ENCODE measurements at places on chromosomes 4 and X. TPM values are rescaled to one million over a fixed set of nuclear protein-coding genes. Genes with fewer than 3 reads are reported as not detected.
A peak's percentile ranks its signal among the peaks of the same experiment; 100 is the strongest.

- peak; percentile 42 for DNase-seq
Observed at GRCh38 chr4:43132010-43132582, 239.6 kb downstream of the GRXCR1 start.

GRCh38 chr4:52051213-52051614 is at the start of gene SPATA18:
Gene SPATA18 (plus strand): TSS chr4:52051304. CDS start chr4:52051705, 401 bp downstream.
- peak; percentile 4 for DNase-seq

DNA sequence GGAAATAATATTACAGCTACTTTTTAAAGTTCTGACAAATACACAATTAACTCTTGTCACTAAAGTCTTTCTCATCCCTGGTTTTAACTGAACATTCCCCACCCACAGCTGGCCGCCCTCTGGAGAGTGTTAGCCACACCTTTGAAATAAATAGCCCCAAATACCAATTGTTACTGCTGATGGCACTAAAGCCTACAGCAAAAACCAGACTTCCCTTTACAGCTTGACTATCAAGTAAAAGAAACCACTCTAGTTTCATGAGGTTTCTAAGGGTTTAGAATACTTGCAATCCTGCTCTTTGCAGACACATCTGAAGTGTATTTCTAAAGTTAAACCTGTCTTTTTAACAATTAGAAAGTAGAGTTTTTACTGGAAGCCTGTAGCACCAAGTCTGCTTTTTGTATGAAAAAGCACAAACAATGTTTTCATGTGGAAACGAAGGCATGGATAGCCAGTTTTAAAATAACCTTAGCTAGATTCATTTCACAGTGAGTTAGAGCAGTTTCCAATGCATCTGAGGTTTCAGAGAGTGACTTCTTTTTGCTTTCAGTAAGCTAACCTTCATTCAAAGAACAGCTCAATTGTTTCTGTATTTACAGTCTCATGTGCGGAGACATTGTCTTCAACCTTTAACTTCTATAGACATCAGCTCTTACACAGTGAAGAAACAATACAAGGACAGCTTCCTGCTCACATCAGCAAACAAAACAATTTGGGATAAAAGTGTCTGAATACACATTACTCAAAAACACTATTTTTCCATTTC is 164.8 kb upstream of the VEGFC start:
- DNase-seq: no peak

The CT45A3 gene
- not detected for total RNA-seq

DNA sequence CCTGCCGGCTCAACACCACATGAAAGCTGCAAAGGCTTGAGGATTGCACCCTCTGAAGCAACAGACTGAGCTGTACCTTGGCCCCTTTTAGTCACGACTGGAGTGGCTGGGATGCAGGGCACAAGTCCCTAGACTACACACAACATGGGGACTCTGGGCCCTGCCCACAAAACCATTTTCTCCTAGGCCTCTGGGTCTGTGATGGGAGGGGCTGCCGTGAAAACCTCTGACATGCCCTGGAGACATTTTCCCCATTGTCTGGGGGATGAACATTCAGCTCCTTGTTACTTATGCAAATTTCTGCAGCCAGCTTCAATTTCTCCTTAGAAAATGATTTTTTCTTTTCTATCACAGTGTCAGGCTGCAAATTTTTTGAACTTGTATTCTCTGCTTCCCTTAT is 123.5 kb upstream of the SMARCAD1 start:
- no peak for DNase-seq

DNA sequence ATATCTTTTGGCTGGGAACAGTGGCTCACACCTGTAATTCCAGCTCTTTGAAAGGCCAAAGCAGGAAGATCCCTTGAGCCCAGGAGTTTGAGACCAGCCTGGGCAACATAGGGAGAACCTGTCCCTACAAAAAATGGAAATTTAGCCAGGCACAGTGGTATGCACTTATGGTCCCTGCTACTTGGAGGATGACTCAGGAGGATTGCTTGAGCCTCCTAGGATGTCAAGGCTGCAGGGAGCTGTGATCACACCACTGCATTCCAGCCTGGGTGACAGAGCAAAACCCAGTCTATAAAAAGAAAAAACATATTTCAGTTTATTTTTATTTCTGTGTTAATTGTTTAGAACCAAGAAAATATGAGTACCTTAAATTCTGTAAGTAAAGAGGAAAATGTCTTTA is 123.7 kb downstream of the CBR4 start:
- DNase-seq: no peak

The NAP1L3 gene
- 2.5 TPM for total RNA-seq

- DNase-seq: peak; percentile 70
Observed at GRCh38 chr4:165208741-165209388, 1.5 kb downstream of the KLHL2 start.

- DNase-seq: no peak
Observed at GRCh38 chr4:105619188-105619931, 66.9 kb downstream of the ARHGEF38 start.

- peak; percentile 5 for DNase-seq
Observed at GRCh38 chr4:165464813-165465381, 86.1 kb downstream of the CPE start.

DNA sequence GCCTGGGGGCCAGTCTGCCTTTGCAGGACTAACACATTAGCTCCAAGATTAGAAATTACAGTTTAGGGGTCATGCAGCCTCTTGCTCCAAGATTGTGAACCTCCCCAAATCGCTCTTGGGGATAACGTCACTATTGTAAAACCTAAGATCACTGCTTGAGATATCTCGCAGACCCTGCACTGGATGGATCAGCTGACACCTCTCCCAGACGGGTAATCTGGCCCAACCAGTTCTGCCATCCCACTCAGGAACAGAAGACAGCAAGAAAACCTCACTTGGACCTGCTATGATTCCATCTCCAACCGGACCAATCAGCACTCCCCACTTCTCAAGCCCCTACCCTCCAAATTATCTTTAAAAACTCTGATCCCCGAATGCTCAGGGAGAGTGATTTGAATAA is 431.2 kb downstream of the GPM6A start:
- no peak for DNase-seq

- DNase-seq: peak; percentile 28
Observed at GRCh38 chrX:108018656-108019381, 26.0 kb upstream of the VSIG1 start.

DNA sequence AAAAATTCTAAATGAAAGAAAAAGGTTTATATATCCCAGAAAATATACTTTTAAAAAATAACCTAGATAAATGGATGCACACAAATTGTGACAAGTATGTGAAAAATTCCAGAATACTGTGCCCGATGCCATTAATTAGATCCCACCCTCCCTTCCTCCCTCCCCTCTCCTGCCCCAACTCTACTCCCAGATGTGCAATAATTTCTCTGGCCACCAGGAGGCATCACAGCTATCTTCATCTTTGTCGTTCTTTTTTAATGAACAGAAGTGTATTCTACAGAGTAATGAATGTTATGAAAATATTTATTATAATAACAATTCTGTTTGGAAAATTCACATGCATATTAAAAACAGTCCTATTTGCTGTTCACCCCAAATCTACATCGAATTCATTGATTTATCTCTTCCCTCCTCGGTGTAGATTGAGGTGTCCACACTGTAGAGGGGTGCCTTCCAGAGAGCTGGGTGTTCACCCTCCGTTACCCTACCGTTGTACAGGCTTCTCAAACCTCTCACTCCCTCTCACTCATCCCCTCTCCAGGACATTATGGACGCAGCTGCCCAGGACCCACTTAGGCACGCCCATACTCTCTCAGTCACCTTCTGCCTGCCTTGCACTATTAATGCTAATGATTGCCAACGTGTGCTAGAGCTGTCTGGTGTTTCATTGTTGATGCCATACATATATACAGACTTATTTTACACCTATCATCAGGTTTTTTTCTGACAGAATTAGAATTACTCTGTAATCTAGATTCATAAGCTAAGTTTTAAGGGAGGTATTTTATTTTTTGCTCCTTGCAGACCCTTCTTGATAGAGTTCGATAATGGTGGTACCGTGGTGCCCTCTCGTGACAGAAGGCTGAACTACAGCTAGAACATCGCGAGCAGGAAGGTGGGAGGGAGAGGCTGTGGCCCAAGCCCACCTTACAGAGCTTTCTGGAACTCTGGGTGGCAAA is 14.1 kb downstream of the RAB40AL start:
- DNase-seq: peak; percentile 62

The RASL11B gene
- total RNA-seq: 0.48 TPM

- no peak for DNase-seq
Observed at GRCh38 chrX:14630733-14631132, 101.4 kb downstream of the GLRA2 start.

GRCh38 chrX:18692541-18692940 is 14.9 kb upstream of the PPEF1 start:
- no peak for DNase-seq

DNA sequence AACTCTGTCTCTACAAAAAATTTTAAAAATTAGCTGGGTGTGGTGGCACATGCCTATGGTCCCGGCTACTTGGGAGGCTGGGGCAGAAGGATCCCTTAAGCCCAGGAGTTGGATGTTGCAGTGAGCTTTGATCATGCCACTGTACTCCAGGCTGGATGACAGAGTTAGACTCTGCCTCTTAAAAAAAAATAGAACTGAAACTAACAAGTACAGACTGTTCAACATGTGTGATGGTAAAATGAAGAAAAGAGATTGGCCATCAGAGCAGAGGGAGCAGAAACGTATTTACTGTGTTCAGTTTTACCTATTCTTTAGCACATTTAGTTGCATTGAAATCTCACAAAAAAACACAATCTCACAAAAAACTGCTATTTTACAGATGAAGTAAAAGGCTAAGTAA is 77.9 kb upstream of the NAP1L5 start:
- DNase-seq: no peak

DNA sequence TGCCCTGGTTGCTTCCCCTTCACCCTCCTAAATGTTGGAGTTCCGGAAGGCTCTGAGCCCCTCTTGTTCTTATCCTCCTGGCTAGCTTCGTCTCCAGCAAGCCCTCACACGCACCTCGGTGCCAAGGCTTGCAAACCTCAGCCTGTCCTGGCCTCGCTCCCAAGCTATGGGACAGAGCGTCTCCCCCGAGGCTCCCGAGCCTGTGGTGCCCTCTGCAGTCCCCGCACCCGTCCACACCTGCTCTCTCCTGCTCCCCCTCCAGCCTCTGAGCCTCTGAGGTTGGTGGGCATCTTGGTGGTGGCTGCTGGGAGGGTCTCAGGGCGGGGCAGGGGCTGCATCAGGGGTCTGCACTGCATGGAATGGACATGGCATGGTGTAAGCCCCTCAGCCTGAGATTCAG is 63.2 kb downstream of the TRMT44 start:
- DNase-seq: no peak

DNA sequence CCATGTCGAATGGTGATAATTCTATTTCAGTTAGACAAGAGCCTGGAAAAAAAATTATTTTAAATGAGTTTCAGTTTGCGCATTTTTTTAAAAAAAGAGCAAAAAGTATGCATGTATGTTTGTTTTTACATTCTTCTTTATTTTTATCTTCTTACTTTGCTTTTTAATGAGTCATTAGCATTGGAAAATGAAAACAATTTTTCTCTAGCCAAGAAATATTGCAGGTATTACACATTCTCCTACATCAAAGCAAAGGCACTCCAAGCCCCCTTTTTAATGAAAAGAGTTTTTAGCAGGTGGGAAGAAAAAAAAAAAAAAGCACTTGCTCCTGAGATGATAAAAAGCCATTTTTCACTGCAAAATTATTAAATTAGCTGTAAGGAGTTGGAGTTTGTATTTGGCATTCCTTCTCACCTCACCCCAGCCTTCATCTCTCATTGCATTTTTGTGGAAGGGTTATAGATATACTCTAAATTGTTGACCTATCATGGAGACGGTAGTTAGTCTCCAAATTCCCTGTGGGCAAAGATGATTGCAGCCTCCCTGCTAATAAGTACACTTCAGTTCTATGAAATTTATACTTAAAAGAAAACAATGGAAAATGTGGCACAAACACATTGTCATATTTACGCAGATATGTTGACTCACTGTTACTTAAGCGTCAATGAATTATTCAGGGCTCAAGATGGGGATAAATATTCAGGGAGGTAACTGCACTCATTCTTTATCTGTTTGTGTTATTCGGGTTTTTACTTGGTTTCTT is 43.8 kb downstream of the PALLD start:
- DNase-seq: no peak

DNA sequence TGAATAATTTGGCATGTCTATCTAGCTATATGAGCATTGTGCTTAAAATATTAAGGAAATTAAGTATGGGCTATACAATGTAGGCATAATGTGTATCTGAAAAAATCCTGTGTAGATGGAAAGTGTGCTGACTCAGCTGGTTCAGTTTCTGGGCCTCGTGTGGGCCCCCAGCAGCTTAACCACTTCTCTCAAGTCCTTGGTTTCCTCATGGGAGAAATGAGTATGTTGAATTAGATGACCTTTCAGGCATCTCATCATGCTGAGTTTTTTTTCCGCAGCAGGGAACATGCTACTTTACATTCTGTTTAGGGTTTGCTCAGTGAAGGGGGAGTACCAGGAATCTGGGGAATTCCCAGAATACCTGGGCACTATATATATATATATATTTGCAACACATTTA is 30.5 kb downstream of the RHOH start:
- DNase-seq: peak; percentile 70

DNA sequence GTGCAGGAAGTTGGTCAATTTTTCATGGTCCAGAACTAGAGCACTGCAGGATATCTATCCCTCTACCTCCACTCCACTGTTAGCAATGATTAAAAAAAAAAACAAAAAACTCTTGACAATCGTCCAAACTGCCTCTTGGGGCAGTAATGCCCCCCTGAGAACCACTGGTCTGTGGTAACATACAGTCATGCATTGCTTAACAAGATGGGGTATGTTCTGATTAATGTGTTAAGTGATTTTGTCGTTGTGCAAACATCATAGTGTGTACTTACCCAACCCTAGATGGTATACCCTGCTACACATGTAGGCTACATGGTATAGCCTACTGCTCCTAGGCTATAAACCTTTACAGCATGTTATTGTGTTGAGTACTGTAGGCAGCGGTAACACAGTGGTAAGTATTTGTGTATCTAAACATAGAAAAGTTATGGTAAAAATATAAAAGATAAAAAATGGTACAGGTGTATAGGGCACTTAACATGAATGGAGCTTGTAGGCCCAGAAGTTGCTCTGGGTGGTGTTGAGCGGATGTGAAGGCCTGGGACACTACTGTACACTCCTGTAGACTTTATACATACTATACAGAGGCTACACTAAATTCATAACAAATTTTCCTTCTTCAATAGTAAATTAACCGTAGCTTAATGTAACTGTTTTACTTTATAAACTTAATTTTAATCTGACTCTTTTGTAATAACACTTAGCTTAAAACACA is 34.1 kb downstream of the ART3 start:
- DNase-seq: no peak

GRCh38 chr4:157763490-157763889 is 409.3 kb downstream of the GASK1B start:
- DNase-seq: no peak
